Esophagus squamous epithelium (tissue), 5 donors: ENCODE measurements at places on chromosomes 7 and 10.
A peak's percentile ranks its signal among the peaks of the same experiment; 100 is the strongest.

DNA sequence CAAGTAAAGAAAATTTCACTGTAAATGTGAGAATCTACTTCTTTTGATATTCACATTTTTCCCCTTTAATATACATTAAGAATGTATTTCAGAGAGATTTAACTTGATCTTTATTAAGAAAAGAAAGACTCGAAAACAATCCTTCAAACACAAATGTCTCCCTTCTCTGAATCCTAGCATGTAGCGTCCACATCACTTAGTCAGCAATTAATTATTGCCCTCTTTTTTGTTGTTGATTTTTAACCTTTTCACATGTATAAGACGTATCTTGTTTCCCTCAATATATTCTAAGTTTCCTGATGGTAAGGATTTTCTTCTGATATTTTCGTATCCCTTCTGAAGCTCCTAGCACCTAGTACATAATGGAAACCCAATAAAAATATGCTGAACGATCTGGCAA lies 6.6 kb downstream of the PDE1C start:
- H3K27me3 ChIP-seq, result no peaks in the 10 kb centered on the region
- H3K27ac ChIP-seq, result no peak overlapping the region
- H3K36me3 ChIP-seq, result no peaks in the 10 kb centered on the region
- H3K4me3 ChIP-seq, result no peak overlapping the region
- no peak for DNase-seq

DNA sequence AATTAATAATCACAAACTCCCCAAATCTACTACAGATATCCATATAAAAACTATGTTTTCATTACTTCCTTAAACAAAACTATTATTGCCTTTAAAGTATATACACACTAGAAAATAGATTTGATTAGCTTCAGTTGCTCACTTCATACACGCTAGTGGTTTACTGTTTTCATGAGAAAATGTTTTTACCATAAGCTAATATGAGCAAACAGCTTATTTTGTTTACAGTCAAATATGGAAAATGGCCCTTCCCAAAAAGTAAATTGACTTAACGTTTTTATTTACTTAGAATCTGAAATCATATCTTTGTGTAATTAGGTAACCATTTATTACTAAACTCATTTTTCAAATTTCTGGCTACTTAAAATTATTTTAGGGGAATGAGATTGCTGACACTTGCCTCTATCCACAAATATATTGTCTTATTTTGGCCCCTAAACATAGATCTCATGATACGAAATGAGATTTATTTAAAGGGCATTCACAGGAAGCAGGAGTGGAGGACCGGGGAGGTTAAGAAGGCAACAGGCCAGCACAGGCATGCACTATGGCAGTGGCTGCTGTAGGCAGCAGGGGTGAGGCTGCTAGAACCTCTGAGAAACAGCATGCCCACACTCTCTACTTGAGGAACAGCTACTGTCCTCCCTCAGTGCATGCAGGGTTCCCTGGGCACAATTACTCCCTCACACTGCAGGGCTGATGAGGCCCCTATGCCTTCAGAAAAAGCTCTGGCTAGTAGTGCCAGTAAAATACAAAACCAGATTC lies 29.6 kb upstream of the SOSTDC1 start:
- H3K4me3 ChIP-seq, result no peak overlapping the region
- peaks cover 29% of the 10 kb centered on the region for H3K4me1 ChIP-seq
- H3K36me3 ChIP-seq, result no peaks in the 10 kb centered on the region
- H3K27ac ChIP-seq, result no peak overlapping the region

DNA sequence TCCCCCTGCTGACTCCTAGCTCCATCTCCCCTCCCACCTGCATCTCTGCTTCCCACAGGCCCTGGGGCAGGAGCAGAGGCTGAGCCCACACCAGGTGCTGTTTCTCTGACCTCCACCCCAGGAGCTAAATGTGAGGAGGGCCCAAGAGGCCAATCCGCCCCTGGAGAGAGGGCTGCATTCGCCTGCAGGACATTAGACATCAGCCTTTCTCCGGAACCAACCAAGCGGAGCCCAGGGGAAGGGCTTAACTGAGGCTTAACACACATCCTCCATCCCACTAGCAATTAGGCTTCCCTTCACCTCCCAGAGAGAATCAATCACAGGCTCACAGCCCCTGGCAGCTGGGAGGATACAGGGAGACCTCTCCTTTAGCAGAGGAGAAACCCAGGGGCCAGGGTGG lies 50.5 kb downstream of the SH3PXD2A start:
- no peaks in the 10 kb centered on the region for H3K27me3 ChIP-seq
- H3K27ac ChIP-seq, result no peak overlapping the region
- no peak for DNase-seq
- H3K4me1 ChIP-seq, result peaks cover 8% of the 10 kb centered on the region
- H3K4me3 ChIP-seq, result no peak overlapping the region

DNA sequence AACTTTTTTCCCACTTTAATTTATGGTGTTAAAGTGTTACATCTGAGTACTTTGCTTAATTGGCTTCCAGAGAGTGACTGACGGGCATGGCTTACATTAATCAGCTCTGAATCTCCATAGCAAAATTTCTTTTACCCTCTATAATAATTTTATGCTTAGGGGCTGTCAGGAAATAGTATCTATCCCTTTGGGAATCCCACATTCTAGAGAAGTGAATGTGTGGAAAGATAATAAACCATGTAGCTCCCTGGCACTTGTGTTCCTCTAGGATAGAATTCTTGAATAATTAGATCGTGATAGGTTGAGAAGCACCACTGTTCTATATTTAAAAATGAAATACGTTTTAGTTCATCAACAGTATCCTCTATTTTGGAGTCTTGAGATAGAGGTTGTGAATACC lies 89.6 kb downstream of the DNAJB9 start:
- no peak overlapping the region for H3K4me3 ChIP-seq
- no peak overlapping the region for H3K27ac ChIP-seq
- DNase-seq, result no peak
- H3K27me3 ChIP-seq, result no peaks in the 10 kb centered on the region

GRCh38 chr10:121293110-121293509 lies 305.1 kb downstream of the FGFR2 start:
- H3K27ac ChIP-seq, result no peak overlapping the region
- no peaks in the 10 kb centered on the region for H3K4me1 ChIP-seq
- DNase-seq, result no peak

- no peaks in the 10 kb centered on the region for H3K36me3 ChIP-seq
- H3K27me3 ChIP-seq, result no peaks in the 10 kb centered on the region
- no peak overlapping the region for H3K27ac ChIP-seq
- no peak overlapping the region for H3K4me3 ChIP-seq
- no peak for DNase-seq
These were observed 241.5 kb downstream of the PHTF2 start for GRCh38 chr7:78039790-78040776.

GRCh38 chr10:112728997-112729396 lies 221.1 kb upstream of the TCF7L2 start:
- H3K36me3 ChIP-seq, result no peaks in the 10 kb centered on the region
- H3K27ac ChIP-seq, result no peak overlapping the region
- no peak for DNase-seq
- no peak overlapping the region for H3K4me3 ChIP-seq
- H3K27me3 ChIP-seq, result no peaks in the 10 kb centered on the region
- no peaks in the 10 kb centered on the region for H3K4me1 ChIP-seq

GRCh38 chr7:18655912-18656311 lies 160.4 kb downstream of the HDAC9 start:
- H3K36me3 ChIP-seq, result no peaks in the 10 kb centered on the region
- no peak overlapping the region for H3K27ac ChIP-seq
- H3K4me3 ChIP-seq, result no peak overlapping the region
- no peaks in the 10 kb centered on the region for H3K4me1 ChIP-seq

DNA sequence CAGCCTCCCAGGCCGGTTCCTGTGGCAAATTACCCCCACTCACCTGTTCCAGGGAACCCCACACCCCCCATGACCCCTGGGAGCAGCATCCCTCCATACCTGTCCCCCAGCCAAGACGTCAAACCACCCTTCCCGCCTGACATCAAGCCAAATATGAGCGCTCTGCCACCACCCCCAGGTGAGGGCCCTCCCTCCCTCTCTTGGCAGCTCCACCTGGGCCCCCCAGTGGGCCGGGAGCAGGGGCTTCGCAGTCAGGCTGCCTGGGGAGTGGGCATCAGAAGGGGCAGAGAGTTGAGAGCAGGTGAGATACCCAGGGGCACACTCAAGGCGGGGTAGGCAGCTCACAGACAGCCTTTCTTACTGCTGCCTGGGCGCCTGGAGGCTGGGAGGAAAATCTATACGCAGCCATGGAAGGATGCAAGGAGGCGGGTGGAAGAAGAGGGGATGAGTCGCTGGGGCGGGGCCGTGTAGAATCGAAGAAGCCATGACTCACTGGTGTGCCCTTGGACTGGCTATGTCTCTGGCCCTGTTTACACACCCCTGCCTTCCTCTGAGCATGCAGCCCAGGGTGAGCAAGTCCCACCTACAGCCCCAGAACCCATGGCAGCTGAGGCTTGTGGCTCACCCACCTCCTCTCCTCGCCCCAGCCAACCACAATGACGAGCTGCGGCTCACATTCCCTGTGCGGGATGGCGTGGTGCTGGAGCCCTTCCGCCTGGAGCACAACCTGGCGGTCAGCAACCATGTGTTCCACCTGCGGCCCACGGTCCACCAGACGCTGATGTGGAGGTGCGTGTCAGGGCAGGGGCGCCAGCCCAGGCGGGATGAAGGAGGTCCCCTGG lies 48.6 kb upstream of the PPIF start:
- DNase-seq, result no peak
- H3K27me3 ChIP-seq, result no peaks in the 10 kb centered on the region
- H3K4me3 ChIP-seq, result no peak overlapping the region

DNA sequence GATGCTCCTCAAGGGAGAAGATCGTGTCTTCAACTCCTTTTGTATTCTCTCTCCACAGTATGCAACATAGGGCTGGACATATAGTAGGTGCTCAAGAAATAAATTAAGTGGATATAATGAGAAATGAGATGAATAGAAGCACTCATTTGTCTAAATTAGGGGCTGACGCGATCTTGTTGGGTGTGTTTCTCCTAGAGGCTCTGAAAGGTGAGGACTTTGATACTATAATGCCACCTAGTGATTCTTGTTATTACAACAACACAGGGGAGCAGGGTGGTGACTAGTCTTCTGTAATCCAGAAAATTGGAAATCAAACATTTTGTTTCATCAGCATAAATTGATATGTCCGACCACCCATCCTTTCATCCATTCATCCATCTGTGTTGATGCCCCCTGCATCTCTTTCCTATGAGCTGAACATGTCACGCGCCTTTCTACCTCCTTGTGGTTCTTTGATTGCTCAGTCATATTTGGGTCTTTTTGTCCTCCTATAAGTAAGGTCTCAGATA lies 3.5 kb upstream of the CFAP58 start:
- peak overlapping the region; percentile 66 for H3K27ac ChIP-seq
- H3K4me3 ChIP-seq, result peak overlapping the region; percentile 44
- H3K4me1 ChIP-seq, result peaks cover 15% of the 10 kb centered on the region
- H3K36me3 ChIP-seq, result no peaks in the 10 kb centered on the region
- DNase-seq, result no peak
- no peaks in the 10 kb centered on the region for H3K27me3 ChIP-seq

DNA sequence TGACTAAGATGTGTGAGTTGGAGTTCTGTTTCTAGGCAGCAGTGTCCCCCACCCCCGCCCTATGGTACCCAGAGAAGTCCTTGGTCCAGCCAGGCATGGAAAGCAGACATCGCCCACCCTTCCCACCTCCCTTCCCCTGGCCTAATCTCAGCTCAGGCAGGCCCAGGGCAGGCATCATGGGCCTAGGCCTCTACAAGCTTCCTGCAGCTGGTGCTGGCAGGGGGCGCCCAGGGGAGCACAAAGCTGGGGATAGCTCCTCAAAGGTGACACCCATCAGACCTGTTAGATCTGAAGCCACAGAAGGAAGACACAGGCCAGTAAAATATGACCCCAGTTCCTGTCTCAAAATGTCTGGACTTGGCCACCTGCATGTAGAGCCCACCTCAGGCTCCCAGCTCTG lies 18.9 kb upstream of the UNC5B start:
- H3K27ac ChIP-seq, result no peak overlapping the region
- no peak overlapping the region for H3K4me3 ChIP-seq
- no peaks in the 10 kb centered on the region for H3K27me3 ChIP-seq

- peak overlapping the region; percentile 17 for H3K27ac ChIP-seq
- no peak for DNase-seq
- H3K36me3 ChIP-seq, result no peaks in the 10 kb centered on the region
- peaks cover 24% of the 10 kb centered on the region for H3K4me1 ChIP-seq
These were observed 59.8 kb upstream of the ZNRF2 start for GRCh38 chr7:30224511-30225062.

DNA sequence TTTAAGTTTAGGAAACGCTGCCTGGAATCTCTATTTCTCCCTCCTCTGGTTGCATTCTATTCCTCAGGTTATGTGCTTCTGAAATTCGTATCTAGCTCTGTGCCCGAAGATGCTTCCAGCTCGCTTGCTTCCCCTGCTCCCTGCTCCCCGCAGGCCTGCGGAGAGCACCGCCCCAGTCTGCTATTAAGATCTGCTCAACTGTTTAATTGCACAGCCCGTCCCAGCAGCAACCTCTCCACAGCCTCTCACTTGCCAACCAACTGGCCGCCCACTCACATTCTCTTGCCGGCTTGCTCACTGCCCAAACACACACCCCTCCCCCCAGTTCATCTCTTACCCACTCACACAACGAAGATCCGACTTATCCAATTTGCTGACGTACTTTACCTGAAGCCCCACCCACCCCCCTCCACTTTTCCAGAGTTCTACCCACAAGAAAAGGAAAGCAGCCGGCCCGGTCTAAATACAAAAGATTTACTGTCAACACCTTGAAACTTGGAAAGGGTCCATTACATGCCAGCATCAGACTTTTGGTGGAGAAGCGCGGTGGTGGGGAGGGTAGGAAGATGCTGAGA lies 167.3 kb upstream of the KLF14 start:
- no peak for DNase-seq
- peak overlapping the region; percentile 88 for H3K27ac ChIP-seq
- no peaks in the 10 kb centered on the region for H3K27me3 ChIP-seq
- no peaks in the 10 kb centered on the region for H3K36me3 ChIP-seq
- H3K4me3 ChIP-seq, result no peak overlapping the region
- H3K4me1 ChIP-seq, result peaks cover 99% of the 10 kb centered on the region

- H3K27me3 ChIP-seq, result peaks cover 59% of the 10 kb centered on the region
- no peak overlapping the region for H3K27ac ChIP-seq
- no peak for DNase-seq
- no peaks in the 10 kb centered on the region for H3K36me3 ChIP-seq
- H3K4me1 ChIP-seq, result peaks cover 31% of the 10 kb centered on the region
These were observed 82.7 kb downstream of the PAX2 start for GRCh38 chr10:100827819-100828737.

GRCh38 chr7:137798073-137798763 lies 48.6 kb downstream of the DGKI start:
- no peak overlapping the region for H3K4me3 ChIP-seq
- H3K27ac ChIP-seq, result no peak overlapping the region
- DNase-seq, result no peak
- no peaks in the 10 kb centered on the region for H3K36me3 ChIP-seq

DNA sequence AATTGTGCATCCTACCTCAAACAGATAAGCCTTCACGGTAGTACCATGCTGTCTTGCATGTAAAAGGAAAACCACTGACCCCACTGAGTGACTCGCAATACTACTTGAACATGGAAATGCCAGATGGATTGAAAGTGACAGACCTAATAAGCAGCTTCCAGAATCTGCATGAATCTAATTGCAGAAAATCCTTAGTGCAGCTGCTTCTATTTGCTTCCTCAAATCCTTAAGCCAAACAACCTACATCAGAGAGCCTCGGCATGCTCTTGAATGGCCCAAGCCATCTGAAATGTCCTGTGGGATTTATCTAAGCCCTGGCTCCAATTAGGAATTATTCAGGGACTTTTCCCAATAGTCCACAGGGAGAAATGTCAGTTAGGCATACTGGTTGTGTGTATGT lies 509.5 kb upstream of the CELF2 start:
- H3K4me3 ChIP-seq, result no peak overlapping the region
- H3K4me1 ChIP-seq, result no peaks in the 10 kb centered on the region
- no peak overlapping the region for H3K27ac ChIP-seq
- no peaks in the 10 kb centered on the region for H3K36me3 ChIP-seq
